ENCODE measurements at places on chromosomes 6 and 20.
A peak's percentile ranks its signal among the peaks of the same experiment; 100 is the strongest.

DNA sequence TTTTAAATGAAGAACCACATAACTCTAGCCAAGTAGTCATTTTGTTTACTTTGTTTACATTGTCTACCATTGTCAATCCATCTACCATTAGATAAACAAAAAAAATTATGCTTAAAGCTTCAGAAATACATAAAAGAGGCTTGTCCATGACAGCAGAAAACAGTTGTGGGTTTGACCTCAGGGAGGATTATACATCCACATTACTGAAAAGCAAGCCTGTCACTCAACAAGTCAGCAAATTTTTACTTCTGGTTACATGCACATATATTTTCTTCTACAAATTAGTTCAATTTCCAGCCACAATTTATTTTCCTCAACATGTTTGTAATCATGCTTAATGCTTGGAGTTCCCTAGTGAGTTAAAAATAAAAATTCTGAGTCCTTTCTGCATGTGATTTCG is 713.3 kb downstream of the COL12A1 start:
- no peak for DNase-seq

- peak; percentile 34 for DNase-seq
Observed at GRCh38 chr6:42315991-42316970, 98.6 kb upstream of the MRPS10 start.

DNA sequence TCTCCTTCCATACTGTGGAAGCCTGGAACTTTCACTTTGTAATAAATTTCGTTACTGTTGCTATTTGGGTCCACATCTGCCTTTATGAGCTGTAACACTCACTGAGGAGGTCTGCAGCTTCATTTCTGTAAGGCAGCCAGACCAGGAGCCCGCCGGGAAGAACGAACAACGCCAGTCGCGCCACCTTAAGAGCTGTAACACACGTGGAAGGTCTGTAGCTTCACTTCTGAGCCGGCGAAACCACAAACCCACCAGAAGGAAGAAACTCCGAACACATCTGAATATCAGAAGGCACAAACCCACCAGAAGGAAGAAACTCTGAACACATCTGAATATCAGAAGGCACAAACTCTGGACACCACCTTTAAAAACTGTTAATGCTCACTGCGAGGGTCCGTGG is 589.9 kb upstream of the SLC35B3 start:
- DNase-seq, result no peak

DNA sequence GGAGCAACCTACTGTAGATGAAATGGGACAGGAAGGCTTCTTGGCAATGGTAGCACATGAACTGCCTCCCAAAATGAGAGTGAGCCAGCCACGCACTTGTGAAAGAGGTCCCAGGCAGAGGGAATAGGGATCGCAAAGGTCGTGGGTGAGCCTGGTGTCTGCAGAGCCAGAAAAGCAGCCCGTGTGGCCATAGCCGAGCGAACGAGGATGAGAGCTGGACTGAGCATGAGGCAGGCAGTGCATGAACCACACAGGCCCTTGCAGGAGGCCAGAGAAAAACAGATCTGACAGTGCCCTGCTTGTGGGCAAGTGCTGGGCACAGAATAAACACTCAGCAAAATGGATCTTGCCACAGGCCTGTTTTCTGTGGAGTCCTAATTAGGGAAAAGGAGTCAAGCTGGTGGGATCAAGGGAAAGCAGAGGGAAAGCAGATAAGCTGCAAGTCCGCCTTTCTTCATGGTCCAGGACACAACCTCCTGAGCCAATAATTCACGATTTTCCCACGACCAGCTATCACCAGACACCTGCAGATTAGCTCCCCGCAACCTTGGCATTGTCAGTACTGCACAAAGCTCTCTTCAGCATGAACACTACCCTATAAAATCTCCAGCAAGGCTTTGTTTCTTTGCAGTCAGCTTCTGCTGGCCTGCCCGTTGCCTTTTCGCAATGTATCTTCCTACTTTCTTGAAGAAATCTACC is 44.0 kb downstream of the GCNT2 start:
- peak; percentile 80 for DNase-seq

- DNase-seq, result no peak
Observed at GRCh38 chr6:127100510-127101140, 17.8 kb upstream of the RSPO3 start.

GRCh38 chr6:148432462-148433195 is 90.0 kb downstream of the SASH1 start:
- no peak for DNase-seq

DNA sequence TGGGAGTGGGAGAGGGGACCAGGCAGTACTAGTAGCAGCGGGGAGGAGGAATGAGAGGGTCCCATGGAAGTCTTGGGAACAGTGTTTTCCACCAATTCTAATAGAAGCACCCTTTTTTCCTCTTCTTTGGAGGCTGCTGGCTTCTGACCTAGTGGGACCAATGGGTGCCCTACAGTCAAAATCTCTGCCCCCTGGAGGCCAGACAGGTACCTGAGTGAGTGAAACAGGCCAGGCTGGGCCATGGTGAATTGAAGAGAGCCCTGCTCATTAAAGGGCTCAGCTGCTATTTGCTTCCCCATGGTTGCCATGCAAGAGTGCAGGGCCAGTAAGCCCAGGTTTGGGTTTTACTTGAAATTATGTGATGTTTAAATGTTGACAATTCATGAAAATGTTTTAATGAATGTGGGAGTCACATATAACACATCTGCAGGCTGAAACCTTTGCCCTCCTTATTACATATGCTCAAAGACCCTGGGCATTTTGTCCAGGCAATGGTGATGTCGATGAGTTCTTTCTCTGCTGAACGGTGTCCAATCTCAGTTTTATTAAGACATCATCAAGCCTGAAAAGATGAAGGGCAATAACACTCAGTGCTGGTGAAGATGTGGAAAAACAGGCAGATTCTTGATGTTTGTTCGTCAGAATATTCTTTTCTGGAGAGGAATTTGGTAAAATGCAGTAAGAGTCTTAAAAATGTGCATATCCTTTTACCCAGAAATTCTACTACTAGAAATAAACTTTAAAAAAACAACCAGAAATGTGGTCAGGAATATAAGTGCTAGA is 42.3 kb upstream of the OCSTAMP start:
- peak; percentile 31 for DNase-seq

- DNase-seq, result no peak
Observed at GRCh38 chr6:53014744-53015143, 19.7 kb upstream of the GSTA4 start.

DNA sequence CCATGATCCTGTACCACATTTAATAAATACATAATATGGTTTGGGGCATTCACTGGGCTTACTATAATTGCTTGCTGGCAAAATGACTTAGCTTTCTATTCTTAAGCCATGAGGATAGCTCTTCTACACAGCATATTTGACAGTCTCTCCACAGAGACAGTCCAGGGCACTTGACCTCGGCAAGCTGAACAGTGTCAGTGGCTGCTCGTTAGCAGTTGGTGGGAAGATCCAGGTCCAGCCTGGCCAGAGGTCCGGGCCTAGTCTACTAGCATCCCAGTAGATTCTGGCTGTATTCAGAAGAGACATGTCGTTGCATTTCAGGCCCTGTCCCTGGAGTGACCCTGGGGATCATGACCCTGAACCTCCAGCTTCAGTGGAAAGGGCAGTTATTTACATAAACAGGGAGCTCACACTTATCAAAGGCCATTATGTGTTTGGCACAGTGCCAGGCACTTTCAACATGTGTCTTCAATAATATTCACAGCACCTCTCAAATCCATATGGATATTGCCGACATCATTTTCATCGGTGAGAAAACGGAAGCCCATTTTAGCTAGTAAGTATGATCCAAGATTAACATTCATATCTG is 139.0 kb downstream of the IMPG1 start:
- no peak for DNase-seq

DNA sequence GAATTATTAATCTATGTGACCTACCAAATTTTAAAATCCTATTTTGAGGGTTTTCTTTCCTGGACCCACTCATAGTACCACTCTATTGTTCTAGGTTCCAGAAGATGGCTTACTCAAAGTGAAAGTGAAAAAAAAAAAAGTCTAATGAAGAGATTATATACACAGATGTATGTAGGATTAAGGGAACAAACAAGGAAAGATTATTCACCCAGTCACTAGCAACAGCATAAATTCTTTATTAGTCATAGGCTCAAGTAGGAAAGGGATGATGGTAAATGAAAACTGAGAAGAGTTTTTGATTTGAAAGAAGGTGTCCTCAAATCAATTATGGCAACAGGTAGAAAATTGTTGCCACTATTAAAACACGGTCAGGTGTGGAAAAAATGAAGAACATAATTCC is 923.7 kb downstream of the TBC1D32 start:
- no peak for DNase-seq

DNA sequence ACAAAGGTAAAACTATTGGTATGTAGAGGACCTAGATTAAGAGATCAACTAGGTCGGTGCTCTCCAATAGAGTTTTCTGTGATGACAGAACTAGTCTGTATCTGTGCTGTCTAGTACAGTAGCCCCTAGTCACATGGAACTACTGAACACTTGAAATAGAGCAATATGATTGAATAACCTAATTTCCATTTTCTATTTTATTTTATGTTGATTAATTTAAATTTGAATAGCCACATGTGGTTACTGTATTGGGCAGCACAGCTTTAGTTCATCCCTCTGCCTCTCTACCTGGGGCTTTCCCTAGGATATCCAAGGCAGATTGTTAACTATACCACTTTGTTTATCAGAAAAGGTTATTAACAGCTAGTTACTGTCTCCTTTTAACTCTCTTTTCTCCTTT is 27.0 kb downstream of the FILIP1 start:
- no peak for DNase-seq

- no peak for DNase-seq
Observed at GRCh38 chr6:14001329-14002012, 76.7 kb downstream of the RNF182 start.

- DNase-seq, result no peak
Observed at GRCh38 chr6:18507561-18507960, 120.4 kb downstream of the RNF144B start.

DNA sequence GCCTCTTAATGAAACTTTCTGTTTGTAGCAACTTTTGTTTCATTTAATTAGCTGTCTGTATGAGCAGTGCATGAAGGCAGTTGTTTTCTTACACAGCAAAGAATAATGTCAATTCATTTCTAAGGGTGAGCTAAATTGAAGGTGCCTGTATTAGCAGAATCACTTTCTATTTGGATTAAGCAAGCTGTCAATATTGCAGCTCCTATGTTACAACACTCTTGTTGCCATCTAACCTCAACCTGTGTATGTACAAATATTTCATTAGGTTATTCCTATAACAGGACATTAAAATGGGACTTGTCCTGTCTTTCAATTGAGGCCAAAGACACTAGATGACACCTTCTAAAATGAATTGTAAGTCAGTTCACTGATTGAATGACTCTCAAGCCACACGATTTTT is 647.5 kb downstream of the UTRN start:
- DNase-seq, result no peak

- DNase-seq, result no peak
Observed at GRCh38 chr6:104784884-104785283, 74.8 kb downstream of the HACE1 start.

DNA sequence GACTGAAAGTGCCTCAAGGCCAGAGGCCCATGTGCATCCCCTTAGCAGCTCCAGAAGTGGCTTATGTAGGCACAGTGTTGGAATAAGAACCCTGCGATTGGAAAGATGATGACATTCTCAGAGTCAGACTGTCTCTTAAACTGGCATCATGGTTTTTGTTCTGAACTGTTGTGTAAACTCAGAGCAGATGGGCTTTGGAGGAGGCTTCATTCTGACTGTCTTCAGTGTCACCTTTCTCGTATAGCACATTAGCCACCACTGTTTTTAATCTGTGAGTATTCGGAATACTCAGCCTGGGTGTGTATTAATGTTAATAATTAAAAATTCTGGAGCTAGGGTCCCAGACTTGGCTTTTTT is 140.9 kb downstream of the JARID2 start:
- no peak for DNase-seq

DNA sequence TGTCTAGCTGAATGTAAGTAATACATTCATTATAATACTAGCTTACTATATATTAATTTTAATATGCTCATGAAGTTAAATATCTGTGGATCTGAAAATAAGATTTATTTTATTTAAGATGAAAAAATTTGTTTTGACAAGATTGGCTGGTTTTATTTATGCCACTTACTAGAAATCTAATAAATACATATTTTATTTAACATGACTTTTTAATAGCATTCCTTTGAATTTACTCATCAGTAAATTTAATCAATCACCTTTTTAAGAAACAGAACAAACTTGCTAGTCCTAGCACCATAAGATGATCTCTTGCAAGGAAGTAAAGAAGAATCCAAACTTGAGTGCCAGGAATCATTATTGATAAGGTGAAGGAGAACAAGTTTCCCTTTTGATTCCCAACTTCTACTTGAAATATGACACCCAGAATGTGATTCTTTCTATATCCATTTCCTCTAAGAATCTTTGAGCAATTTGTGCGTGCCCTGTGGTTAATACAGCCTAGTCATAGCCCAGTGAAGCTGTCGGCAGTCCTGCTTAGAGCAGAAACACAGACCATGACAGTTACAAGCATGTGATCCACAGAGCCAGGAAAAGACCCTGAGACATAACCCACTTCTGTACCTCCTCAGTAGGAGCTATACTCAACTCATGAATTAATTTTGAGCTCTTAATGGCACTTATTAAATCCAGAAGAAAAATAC is 282.3 kb upstream of the QKI start:
- DNase-seq, result no peak

- no peak for DNase-seq
Observed at GRCh38 chr6:136983687-136984086, 61.1 kb downstream of the IL20RA start.

- DNase-seq, result no peak
Observed at GRCh38 chr6:38404355-38404754, 235.4 kb downstream of the BTBD9 start.

GRCh38 chr20:719816-720215 is 44.2 kb upstream of the SCRT2 start:
- peak; percentile 43 for DNase-seq

DNA sequence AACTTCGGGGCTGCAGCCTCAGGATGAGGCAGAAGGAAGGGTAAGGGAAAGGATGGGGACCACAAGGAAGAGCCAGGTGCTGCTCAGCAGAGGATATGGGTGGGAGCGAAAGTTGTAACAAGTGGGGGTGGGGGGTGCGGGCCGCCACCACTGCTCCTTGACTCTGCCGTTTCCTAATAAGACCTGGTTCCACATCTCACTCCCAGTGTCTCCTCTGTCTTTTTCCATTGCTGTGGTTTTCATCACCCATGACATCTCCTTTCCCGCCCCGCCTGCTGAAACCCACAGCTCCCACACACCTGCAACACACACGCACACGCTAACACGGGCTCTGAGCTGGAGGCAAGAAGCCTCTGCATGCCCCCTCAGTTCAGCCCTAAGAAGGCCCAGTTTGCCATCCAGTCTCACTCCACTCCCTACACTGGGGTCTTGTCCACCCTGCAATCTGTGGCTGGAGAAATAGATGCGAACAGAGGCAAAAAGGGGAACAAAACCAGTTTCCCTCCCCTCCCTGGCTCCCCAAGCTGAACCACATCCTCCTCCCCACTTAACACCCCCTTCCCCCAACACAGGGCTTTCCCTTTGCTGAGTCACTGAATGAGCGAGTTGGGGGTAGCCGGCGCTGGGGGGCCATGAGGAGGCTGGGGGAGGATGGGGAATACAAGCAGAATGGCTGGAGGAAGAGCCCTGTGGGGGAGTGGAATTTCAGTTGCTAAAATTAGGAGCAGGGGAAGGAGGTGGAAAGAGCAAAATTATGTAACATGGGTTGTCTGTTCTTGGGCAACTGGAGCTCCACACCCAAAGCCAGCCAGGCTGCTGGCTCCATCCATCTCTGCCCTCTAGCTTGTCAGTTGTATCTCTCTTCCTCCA is 11.5 kb downstream of the NFKBIL1 start:
- DNase-seq, result no peak

- peak; percentile 40 for DNase-seq
Observed at GRCh38 chr20:23925789-23926525, 46.4 kb upstream of the CST5 start.

- DNase-seq, result no peak
Observed at GRCh38 chr20:10898552-10898951, 224.8 kb upstream of the JAG1 start.

- DNase-seq, result no peak
Observed at GRCh38 chr6:118501765-118502164, 46.3 kb upstream of the PLN start.

Data from WERI-Rb-1 (cell line).